ENCODE measurements at places on chromosomes 4 and X.

- DNase-seq: no peak
Measured at GRCh38 chr4:125115476-125115875, 199.3 kb upstream of the FAT4 start.

DNA sequence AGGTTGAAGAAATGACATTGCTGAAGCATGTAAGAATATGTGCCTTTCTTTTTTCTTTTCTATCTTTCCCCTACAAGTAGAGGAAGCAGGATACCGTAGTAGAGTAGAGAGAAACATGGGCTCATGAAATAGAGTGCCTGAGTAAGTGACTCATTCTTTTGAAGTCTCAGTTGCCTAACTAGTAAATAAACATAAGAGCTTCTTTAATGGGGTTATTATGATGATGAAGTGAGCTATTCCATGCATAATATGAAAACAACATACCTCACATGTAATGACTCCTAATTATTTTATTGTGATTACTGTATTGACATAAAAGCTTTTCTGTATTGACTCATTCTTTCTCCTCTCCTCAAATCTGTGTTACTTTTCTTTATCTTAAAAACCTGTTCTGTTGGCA lies 1538.2 kb downstream of the TECRL start:
- DNase-seq: no peak

DNA sequence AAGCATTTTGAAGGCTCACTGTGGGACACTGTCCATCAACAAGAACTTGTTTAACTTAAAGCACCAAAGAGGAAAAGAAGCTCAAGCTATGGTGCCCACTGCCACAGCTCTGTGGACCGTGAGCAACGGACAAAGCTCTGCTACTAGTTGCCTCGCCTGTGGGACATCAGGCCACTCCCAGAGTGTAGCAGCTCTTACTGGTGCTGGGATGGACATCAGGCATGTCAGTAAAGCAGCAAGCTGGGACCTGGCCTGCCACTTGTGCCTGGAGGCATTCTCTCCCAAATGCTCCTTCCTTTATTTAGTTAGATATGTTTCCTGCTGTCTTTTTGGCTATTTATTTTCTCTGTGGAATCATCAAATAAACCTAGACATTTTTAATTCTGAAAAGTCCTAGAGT lies 46.7 kb downstream of the TMEM154 start:
- DNase-seq: no peak

DNA sequence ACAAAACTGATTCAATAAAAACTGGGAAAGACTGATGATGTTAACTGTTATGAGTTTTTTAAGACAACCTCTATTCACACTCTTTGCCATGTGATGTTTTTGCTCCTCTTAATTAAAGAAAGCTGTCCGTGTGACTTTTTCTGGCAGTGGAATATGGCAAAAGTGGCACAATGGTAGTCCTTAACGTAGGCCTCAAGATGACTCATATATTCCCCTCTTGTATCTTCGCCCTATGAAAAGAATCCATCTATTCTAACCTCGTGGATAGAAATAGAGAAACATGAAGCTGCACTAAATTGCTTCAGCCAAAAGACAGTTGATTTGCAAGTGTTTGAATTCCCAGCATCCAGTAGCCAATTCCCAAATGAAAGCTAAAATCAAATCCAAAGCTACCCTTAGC lies 603.8 kb upstream of the PCDH7 start:
- DNase-seq: no peak

- no peak for DNase-seq
Measured at GRCh38 chr4:20122198-20122988, 129.3 kb upstream of the SLIT2 start.

DNA sequence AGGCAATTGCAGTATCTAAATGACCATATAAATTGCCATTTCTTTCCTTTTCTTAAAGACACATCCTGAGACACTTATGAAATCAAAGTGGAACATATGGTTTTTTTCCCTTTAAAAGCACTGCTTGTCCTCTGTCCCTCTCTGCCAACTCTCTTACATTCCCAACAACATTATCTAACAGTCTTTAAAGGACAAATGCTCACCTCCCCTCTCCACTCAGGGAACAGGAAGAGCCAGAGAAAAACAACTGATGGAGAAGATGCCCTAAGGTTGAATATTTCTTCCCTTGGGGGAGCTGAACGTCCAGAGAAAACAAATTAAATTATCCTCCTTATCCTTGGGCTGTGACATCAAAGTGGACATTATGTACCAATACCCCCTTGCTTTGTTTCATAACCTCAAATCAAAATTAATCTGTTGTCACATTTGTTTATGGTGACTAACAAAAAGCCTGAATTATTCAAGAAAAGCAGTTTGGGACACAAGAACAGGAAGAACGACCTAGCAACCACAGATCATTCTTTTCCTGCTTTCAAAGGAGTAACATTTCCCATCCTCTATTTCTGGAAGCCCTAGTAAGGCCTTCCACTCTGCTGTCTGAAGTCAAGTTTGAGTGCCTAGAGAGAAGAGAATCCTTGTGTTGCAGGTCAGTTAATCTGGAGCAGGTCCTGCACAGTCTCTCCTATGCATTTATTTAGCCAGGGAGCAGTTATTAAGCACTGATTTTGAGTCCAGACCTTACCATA lies 52.6 kb upstream of the PAGE1 start:
- no peak for DNase-seq

- DNase-seq: no peak
Measured at GRCh38 chrX:149346306-149346705, 158.8 kb downstream of the IDS start.

- DNase-seq: no peak
Measured at GRCh38 chr4:159860945-159861344, 758.1 kb downstream of the RAPGEF2 start.

DNA sequence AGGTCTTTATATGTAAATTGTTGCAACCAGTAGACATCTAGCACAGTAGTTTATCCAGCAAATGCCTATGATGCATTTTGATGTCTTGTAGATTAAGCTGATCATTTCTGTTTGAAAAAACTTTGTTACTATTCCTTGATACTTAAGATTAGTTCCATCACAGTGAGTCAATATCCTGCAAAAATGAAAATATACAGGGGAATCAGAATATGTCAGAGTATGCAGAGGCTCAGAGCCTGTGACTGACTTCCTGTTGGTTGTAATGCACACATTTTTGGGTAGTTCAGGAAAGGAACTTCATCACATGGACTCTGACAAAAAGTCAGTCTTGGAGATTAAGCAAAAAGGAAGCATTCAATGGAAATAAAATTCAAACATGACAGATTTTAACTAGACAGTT lies 815.5 kb downstream of the FAT4 start:
- DNase-seq: no peak
